SK-N-SH (cell line): ENCODE measurements at places on chromosomes 2 and 18. TPM values are rescaled to one million over a fixed set of nuclear protein-coding genes. Genes with fewer than 3 reads are reported as not detected.
A peak's percentile ranks its signal among the peaks of the same experiment; 100 is the strongest.

The SLC23A3 gene
- 2.1 and 3.5 TPM in 2 replicates for polyA plus RNA-seq

The KCNG2 gene
- not detected in 2 replicates for polyA plus RNA-seq

The UGT1A3 gene
- polyA plus RNA-seq = not detected in 2 replicates

The IL1RL2 gene
- 0.05 TPM in 1 of 2 replicates, not detected in the other for polyA plus RNA-seq

The PNKD gene
- polyA plus RNA-seq = 92.2 and 101 TPM in 2 replicates

The MEP1B gene
- not detected in 2 replicates for polyA plus RNA-seq

The NBEAL1 gene
- 3.3 and 6.2 TPM in 2 replicates for polyA plus RNA-seq

The HOXD8 gene
- 6.4 and 8.2 TPM in 2 replicates for polyA plus RNA-seq

The POU3F3 gene
- not detected in 2 replicates for polyA plus RNA-seq

The NCKAP5 gene
- 0.02 TPM in 2 replicates for polyA plus RNA-seq

The TCF23 gene
- polyA plus RNA-seq = not detected in 2 replicates

The SNORC gene
- 1.2 and 1.3 TPM in 2 replicates for polyA plus RNA-seq

- no peak for DNase-seq
Observed at GRCh38 chr2:25132299-25132635, 36.1 kb downstream of the POMC start.

DNA sequence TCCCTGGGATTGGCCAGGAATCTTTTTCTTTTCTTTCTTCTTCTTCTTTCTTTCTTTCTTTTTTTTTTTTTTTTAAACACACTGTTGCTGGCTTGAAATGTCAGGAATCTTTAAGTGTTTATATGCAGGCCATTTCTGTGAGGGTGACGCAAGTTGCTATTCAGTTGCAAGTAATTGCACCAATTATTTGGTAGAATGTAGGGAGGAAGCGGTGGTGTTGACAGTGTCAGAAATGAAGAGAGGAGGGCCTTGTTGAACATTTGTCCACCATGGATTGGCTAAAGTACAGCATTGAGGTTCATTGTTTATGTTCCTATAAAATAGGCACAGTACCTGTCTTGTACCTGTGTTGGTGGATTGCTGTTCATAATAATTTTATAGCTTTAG lies 6.5 kb downstream of the RPIA start:
- DNase-seq = no peak

DNA sequence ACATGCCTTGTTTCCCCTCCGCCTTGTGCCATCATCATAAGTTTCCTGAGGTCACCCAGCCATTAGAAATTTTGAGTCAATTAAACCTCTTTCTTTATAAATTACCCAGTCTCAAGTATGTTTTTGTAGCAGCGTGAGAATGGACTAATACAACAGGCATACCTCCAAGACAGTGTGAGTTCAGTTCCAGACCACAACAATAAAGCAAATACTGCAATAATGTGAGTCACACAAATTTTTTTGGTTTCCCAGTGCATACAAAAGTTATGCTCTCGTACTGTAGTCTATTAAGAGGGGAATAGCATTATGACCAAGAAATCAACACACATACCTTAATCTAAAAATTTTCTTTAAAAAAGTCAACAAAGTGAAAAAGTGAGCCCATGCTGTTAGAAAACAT lies 217.2 kb downstream of the NR4A2 start:
- no peak for DNase-seq

- DNase-seq = no peak
Observed at GRCh38 chr2:104004821-104005220, 849.1 kb upstream of the POU3F3 start.

GRCh38 chr2:19214682-19215391 lies 143.6 kb downstream of the OSR1 start:
- DNase-seq = no peak

DNA sequence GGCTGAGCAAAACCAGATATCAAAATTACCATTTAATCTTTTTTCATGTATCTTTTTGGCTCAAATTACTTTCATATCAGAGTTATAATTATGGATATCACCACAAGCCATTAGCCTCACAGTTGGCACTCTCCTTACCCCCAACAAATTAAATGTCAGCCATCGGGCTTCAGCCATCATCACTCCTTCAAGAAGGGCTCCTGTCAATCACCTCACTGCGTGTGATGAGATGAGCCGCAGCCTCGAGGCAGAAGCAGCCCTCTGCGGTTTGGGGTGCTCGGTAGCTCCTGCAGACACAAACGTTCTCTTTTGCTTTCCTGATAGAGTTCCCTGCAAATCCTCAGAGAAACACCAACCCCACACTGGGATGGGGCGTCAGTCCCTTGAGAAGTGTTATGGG lies 94.1 kb downstream of the DNER start:
- DNase-seq = peak; percentile 41

GRCh38 chr2:188142636-188143295 lies 148.9 kb upstream of the GULP1 start:
- no peak for DNase-seq

GRCh38 chr2:238741277-238741676 lies 106.6 kb upstream of the TWIST2 start:
- DNase-seq = no peak

DNA sequence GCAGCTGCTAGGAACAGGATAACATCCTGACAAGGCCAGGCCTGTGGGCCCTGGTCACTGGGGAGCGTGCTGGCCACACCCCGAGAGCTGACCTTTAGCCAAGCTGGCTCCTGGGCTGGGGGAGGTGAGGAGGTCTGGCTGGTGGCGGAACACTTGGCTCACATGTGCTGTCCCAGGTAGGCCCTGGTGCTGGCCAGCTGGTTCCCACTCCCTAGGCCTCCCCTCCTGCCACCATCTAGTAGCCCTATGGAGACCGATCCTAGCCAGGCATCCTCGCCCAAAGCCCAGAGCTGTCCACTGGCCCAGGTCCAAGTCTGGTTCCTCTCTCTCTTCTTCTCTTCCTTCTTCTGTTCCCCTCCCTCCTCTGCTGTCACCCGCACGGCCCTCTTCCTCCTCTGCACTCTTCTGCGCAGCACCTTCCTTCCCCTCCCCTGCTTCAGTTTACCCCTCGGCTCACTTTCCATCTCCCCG lies 52.4 kb downstream of the TNS1 start:
- DNase-seq = no peak

DNA sequence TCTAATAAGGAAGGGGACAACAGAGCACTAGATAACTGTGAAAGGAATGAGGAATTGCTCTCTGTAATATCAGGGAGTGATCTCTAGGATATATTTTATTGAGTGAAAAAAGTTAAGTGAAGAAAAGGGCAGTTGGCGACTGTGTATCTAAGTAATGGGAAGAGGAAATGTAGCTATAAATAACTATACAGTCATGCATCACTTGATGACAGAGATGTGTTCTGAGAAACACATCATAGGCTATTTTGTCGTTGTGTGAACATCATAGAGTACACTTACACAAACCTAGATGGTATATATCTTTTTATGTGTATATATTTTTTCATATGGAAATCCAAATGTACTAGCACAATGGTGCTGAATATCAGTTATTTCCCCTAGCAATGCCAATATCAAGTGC lies 329.3 kb downstream of the TXNL1 start:
- DNase-seq = no peak

DNA sequence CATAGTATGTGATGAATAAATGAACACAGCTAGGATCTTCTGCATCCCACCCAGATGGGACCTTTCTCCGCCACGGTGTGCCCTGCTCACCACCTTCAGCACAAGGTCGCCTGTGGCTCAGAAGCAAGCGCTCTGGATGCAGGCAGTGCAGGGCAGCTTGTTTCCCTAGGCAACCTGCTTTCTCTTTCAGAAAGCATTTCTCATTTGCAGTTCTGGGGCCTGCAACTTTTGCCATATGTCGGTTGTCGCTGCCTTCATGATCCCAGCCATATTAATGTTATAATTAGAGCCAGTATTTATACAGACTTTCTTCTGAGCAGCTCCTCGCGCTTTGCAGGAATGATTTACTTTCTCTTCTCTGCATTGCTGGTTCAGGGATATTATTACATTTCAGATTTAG lies 692.8 kb downstream of the RNF144A start:
- DNase-seq = peak; percentile 27
